ENCODE measurements at places on chromosomes 11 and 22.
A peak's percentile ranks its signal among the peaks of the same experiment; 100 is the strongest.

DNA sequence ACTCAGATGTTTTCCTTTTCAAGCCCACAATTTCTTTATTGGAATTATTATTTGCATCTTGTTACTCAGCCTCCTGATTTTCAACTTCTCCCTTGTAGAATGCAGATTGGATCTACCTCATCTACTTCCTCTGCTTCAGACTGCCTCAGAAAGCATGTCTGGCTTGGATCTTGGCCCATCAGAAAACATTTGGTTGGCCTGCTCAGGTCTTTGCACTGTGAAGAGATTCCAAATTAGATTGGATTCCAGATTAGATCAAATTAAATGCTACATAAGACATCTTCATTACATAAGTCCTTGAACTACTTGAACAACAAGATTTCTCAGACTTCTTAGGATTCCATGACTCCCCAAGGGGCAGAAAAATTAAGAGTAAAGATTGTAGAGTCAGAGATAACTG is 358.0 kb downstream of the DLG2 start:
- DNase-seq: no peak

GRCh38 chr11:69436041-69436982 is 45.2 kb upstream of the LINC01488 start:
- DNase-seq: no peak

DNA sequence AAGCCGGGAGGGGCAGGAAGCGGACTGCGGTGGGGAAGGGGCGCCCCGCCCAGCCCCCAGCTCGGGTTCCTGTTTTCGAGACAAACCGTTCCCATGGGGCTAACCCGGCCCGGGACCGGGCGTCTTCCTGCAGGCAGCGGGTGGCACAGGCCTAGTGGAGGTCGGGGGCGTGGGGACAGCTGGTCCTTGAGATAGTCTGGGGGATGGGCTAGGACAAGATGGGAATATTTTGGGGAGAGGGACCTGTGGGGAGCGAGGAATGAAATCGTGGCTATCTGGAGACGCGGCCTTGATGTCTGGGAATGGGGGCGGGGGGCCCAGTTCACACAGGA is 1.2 kb upstream of the RASGRP2 start:
- DNase-seq: no peak

GRCh38 chr11:47055534-47055933 is 119.0 kb downstream of the CSTPP1 start:
- DNase-seq: no peak

DNA sequence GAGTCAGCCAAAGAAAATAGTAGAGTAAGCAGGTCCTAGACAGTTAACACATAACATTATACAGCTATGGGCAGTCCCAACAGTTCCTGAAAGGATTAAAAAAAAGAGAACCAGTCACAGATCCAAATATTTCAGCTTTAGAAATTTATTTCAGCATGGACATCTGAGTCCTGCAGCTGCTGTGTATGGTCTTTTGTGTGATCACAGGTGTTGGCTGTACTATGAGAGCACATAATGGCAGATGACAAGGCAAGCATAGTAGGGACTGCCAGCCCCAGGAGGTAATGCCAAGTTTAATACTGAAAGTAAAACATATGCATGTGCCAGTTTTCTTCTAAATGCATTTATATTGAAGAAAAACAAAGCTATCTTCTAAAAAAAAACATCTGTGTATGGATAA is 158.1 kb downstream of the GRIA4 start:
- no peak for DNase-seq

GRCh38 chr11:1927848-1928469 is 8.5 kb downstream of the TNNT3 start:
- DNase-seq: no peak

GRCh38 chr11:35602160-35602793 is 16.0 kb upstream of the FJX1 start:
- no peak for DNase-seq

GRCh38 chr11:126924376-126925040 is 76.1 kb downstream of the KIRREL3 start:
- DNase-seq: no peak

- peak; percentile 46 for DNase-seq
Measured at GRCh38 chr22:30920407-30920806, 48.2 kb downstream of the MORC2 start.

Measured in PC-9 (cell line).